ENCODE measurements at places on chromosomes 12 and 14. TPM values are rescaled to one million over a fixed set of nuclear protein-coding genes. Genes with fewer than 3 reads are reported as not detected.
A peak's percentile ranks its signal among the peaks of the same experiment; 100 is the strongest.

DNA sequence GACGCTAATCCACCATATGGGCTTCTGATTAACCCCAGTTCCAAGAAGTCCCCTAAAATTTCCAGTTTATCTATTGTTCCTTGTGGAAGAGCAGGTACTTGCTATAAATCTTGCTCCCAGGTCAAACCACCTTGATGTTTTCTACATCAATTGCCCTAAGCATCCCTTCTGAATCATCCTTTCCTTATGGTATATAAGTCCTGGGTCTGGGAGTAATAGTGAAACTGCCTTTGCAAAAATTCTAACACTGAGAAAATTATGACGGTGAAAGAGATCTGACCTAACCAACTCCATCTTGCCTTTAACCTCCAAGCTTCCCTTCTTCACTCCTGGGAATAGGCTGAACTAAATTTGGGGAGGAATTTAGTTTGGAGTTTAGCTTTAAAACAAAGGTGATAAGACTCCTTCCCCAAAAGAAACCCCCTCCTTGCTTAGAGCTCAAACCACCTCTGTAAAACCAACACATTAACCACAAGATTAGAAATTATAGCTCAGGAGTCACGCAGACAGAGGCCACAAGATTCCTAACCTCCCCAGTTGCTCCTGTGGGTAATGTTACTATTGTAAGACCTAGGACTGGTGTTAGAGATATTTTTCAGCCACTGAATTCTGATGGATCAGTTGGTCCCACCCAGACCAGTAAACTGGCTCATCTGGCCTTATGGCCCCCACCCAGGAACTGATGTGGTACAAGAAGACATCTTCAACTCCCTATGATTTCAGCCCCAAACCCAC, 33.8 kb upstream of the DTX1 start:
- DNase-seq = no peak

DNA sequence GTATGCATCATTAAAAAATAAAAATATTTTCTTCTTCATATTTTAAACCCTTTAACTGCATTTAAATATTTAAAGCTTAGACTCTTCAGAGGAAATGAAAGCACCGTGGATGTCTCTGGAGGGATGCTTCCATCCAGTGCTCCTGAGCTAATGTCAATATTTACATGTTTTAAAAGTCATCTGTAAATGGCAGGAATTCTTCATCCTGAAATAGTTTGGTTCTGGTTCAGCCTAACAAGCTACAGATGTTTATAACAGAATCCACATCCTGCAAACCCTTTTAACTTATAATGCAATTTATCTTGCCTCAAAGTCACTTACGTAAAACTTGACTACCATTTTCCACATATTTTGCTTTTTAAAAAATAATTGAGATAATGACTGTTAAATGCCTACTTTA, 1207.3 kb downstream of the SLC16A7 start:
- no peak for DNase-seq

- DNase-seq = no peak
These were observed 62.1 kb upstream of the ESRRB start for GRCh38 chr14:76313852-76314251.

DNA sequence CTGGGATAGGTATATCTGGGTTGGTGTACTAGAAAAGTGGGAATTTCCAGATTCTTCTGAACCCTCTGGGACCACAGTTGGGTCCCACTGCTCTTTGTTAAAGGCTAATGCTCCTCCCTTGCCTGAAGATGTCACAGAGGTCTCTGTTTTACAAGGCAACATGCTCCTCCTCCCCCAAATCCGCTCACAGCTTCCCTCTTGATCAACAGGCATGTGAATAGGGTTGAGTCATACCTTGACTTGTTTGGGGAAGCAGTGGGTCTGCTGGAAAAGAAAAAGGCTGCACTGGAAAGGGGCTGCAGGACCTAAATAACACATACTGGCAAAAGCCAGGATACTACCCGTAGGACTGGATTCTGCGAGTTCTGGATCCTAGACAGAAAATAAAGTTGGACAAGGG, 165.4 kb upstream of the TMEM260 start:
- DNase-seq = no peak

DNA sequence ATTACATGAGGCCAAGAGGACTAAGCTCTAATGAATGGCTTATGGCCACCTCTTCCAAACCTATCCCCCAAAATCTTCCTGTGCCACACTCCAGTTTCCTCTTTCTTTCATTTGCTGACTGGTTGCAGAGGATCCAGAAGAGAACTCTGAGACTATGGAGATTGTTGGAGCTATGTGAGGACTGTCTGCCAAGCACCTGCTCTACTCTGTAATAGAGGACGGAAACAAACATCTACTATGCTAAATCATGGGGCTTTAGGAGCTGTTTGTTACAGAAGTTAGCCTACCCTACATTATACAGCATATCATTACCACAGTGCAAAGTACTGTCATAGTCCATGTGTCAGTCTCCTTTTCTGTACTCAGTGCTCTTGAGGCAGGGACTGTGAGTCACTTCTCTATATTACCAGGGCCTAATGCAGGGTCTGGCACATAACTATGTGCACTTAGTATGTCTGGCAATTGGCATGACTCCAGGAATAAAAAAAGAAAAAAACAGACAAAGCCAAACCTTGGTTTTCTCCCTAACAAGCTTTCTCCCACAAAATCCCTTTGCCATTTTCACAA, 95.1 kb downstream of the RPAP3 start:
- DNase-seq = no peak

GRCh38 chr12:75784591-75784990, 247.0 kb downstream of the PHLDA1 start:
- peak; percentile 34 for DNase-seq

DNA sequence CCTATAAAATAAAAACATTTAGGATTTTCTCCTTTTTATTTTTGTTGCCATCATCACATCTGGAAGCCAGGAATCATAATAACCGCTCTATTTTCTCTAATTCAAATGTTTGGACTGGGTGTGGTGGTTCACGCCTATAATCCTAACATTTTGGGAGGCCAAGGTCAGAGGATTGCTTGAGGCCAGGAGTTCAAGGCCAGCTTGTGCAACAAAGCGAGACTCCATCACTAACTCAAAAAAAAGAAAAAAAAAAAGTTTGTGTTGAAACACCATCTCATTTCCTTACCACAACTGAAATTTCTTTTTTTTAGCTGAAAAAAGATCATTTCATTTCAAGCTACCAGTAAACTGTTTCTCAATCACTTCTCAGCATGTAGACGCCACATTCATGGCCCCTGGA, 8.8 kb upstream of the BAZ1A start:
- no peak for DNase-seq

- DNase-seq = no peak
These were observed 43.4 kb downstream of the CDK17 start for GRCh38 chr12:96356831-96357230.

DNA sequence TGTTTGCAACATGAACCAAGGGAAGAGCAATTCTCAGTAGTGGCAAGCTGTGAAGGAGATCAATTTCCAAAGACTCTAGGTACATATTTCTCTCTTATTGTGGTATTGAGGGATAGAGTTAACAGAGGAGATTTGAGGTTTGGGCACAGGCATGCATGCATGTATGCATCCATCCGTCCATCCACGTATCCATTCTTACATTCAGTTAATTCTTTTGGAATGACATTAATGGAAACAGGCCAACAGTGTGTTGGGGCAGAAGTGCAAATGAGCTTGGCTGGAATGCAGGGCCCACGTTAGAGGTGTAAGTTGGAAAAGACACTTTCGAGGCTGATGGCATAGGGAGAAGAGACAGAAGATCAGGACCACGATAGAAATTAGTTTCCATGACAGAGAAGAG, 216.9 kb upstream of the PELI2 start:
- no peak for DNase-seq

DNA sequence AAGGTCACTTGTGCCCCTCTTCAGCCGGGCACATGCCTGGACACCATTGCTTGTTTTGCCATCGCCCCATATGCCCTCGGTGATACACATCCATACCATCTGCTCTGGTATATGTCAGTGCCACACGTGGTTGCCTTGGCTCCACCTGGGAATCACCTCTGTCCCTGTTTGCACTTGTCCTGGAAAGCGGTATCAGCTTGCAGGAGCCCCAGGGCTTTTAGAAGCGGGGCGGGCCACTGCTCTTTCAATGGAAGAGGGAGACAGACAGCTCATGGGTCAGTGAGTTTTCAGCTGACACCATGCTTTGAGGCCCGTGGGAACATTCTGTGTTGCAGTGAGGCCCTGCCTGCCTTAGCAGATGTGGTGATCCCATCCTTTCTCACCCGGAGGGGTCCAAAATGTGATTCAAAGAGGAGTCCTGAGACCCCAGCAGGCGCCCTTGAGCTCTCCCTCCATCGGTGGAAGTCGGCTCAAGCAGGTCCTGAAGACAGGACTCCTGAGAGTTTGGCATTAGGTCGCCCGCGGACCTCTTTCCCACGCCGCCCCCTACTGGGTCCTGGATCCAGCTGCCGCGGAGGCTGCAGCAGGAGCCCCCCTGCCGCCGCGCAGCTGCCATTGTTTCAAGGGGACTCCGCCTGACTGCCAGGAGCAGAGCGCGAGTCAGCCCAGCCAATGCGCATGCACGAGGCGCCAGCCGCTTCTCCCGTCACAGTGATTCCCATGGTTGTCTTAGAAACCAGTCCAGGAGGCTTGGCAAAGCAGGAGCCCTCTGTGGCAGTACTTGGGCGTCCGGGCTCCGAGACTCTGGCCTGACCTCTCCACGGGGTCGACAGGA, 773.2 kb upstream of the ALG10B start:
- no peak for DNase-seq

GRCh38 chr12:103773109-103773910, 67.7 kb downstream of the NT5DC3 start:
- no peak for DNase-seq

PLEKHG3 gene
- 5.9 TPM for total RNA-seq

OTX2 gene
- 24.6 TPM for total RNA-seq

LGALS3 gene
- total RNA-seq = 8.3 TPM

PTPRB gene
- 8.3 TPM for total RNA-seq

RNASE1 gene
- total RNA-seq = 14.5 TPM

KITLG gene
- 213 TPM for total RNA-seq

Data from cerebellum (tissue), 4 donors.